CD4-positive, alpha-beta T cell (primary cell): ENCODE measurements at places on chromosomes 6 and 20. TPM values are rescaled to one million over a fixed set of nuclear protein-coding genes. Genes with fewer than 3 reads are reported as not detected.

The NKAIN2 gene
- total RNA-seq: not detected

The EHMT2 gene
- total RNA-seq: 36.6 TPM

The BTN3A1 gene
- 109 TPM for total RNA-seq

DNA sequence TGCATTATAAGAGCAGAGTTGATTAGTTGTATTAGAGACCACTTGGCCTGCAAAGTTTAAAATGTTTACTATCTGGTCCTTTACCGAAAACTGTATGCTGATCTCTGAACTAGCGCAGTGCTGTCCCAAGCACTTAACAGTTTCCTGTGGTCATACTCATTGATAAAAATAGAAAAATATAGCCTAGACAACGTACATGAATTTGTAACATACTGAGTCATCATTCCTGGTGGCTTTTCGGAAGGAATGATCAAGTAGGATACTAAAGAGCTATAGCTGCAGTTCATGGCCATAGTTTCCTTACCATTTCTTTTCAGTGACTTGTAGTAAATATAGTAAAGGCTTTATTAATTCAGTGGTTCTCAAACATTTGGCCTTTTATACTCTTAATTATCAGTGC, 18.4 kb downstream of the TTK start:
- DNase-seq: no peak

The TMEM74B gene
- total RNA-seq: not detected

- no peak for DNase-seq
Observed at GRCh38 chr6:107152638-107153430, 37.5 kb upstream of the BEND3 start.

The SRSF12 gene
- total RNA-seq: not detected

DNA sequence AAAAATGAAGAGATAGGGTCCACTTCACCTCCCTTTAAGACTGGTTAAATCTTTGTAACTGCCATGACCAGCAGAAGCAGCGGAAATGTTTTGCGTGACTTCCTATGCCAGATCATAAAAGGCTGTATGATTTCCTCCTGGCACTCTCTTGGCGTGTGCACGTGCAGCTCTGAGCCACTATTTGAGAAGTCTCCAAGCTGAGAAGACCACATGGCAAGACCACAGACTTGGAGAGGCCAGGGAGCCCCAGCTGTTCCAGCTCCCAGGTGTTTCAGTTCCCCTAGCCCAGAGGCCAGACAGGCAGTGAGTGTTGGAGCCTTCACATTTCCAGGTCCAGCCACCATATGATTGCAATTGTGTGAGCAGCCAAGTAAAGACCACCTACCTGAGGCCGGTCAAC, 259.3 kb upstream of the RIN2 start:
- no peak for DNase-seq

GRCh38 chr6:98787435-98787834, 46.9 kb upstream of the POU3F2 start:
- DNase-seq: no peak

The CDH26 gene
- total RNA-seq: 0.75 TPM

The CPXM1 gene
- total RNA-seq: not detected

The BMP6 gene
- total RNA-seq: not detected

DNA sequence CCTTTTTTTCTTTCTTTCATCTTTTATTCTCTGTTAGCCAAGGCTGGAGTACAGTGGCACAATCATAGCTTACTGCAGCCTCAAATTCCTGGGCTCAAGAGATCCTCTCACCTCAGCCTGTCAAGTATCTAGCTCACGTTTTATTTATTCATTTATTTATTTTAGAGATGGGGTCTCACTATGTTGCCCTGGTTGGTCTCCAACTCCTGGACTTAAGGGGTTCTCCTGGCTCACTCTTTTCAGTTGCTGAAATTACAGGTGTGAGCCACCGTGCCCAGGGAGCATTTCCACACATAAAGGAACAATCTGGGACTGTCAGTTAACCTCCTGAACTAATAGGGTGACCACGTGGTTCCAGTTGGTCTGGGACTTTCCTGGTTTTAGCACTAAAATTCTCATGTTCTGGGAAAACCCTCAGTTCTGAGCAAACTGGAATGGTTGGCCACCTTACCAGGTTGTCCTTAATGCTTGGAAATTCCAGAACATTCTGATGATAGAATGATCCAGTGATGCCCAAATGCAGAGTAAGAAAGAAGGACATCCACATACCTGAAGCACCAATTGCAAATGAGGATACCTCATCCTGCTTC, 105.5 kb upstream of the ZNF217 start:
- no peak for DNase-seq

The FERMT1 gene
- not detected for total RNA-seq

- DNase-seq: no peak
Observed at GRCh38 chr6:95973976-95974375, 41.8 kb upstream of the FUT9 start.

The SLCO4A1 gene
- total RNA-seq: 2.3 TPM

GRCh38 chr6:5151955-5152401, 66.8 kb downstream of the PPP1R3G start:
- DNase-seq: no peak

DNA sequence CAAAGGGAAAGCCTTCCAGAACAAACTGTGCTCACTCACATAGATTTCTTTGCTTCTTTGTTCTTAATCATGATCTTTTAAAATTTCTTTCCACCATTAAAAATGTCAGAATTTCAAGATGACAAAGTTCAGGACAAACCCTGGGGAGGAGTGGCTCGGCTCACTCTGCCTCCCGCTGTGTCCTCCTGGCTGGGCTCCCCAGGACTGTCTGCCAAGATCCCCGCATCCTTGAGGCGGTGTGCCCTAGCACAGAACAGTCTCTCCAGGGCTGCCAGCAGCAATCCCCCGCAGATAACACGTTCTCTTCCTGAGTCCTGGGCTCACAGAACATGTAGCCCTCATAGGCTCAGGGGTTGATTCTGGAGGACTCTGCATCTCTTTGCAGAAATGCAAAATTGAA, 98.4 kb upstream of the KCNG1 start:
- no peak for DNase-seq

DNA sequence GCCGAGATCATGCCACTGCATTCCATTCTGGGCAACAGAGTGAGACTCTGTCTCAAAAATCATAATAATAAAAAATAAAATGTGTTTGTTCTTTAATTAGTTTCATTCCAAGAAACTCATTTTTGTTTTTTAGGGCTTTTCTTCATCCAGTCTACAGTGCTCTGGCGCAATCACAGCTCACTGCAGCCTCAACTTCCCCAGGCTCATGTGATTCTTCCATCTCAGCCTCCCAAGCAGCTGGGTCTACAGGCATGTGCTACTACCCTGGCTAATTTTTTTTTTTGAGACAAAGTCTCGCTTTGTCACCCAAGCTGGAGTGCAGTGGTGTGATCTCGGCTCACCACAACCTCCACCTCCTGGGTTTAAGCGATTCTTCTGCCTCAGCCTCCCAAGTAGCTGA, 143.6 kb upstream of the JARID2 start:
- DNase-seq: no peak

GRCh38 chr20:31595654-31596411, 9.3 kb upstream of the ID1 start:
- no peak for DNase-seq

DNA sequence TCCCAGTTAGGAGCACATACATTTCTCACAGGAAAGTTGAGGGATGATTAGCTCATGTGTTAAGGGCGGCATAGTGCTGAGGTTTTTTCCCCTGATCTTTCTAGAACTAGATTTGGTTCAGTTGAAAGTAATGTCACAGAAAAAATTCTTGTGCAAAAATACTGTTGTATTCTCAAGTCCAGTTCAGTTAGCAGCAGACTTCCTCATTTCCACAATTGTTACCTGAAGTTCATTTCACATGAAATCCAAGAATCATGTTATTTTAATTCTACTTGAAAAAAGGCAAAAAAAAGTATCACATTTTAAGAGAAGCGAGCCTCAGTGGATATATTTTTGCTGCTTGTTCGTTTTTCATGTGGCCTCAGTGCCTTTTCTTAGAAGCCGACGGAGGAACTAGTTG, 227.8 kb downstream of the TMEM242 start:
- DNase-seq: no peak

The DYNLRB1 gene
- total RNA-seq: 40.3 TPM

DNA sequence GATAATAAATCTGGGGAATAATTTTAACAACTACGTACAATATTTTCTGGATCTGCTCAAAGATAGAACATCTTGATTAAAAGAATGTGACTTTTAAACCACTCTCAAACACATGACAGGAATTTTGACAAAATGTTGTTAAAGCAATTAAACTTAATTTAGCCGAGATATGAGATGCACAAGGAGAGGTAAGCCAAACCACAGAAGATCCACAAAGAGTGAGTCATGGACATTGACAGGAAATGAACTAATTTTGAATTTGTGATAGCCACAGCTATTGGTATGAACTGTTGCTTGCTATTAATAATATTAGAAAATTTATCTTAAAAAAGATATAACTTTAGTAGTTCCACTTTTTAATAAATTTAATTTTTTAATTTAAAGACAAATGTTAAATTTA, 27.8 kb upstream of the VGLL2 start:
- DNase-seq: no peak

- no peak for DNase-seq
Observed at GRCh38 chr20:41392871-41393704, 26.5 kb upstream of the EMILIN3 start.

The CRISP3 gene
- not detected for total RNA-seq

The CENPW gene
- 1.0 TPM for total RNA-seq

The BAG2 gene
- total RNA-seq: 5.4 TPM

The LPIN3 gene
- 1.9 TPM for total RNA-seq

- no peak for DNase-seq
Observed at GRCh38 chr6:49730251-49730650, 13.9 kb downstream of the CRISP3 start.

- no peak for DNase-seq
Observed at GRCh38 chr6:17455919-17456318, 62.5 kb downstream of the CAP2 start.

GRCh38 chr6:6856538-6857523, 250.9 kb upstream of the RREB1 start:
- peak; percentile 41 for DNase-seq

- DNase-seq: no peak
Observed at GRCh38 chr6:95581073-95581472, 3.7 kb downstream of the MANEA start.

The HLA-DPB1 gene
- total RNA-seq: 31.7 TPM

DNA sequence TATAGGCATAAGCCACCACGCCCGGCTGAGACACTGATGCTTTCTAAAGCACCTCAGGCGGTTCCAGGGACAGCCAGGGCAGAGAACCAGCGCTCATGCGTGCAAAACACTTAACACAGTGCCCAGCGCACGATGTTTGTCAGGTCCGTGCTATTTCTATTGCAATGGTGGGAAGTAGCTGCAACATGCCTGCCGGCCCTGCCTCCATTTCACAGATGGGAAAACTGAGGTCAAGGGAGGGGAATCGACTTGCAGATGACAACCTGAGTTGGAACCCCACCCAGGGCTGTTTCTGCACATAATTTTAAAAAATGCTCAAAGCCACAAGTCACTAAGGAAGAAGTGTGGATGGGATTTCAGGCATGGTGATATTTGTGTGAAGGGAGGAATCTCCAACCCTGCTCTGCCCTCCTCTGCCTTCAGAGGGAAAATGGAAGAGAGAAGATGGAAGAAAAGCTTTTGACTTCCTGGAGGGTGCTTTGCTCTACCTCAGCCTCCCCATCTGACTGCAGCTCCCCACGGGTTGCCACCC, 39.9 kb downstream of the KIAA1755 start:
- DNase-seq: no peak

The EEF1E1 gene
- 14.7 TPM for total RNA-seq

DNA sequence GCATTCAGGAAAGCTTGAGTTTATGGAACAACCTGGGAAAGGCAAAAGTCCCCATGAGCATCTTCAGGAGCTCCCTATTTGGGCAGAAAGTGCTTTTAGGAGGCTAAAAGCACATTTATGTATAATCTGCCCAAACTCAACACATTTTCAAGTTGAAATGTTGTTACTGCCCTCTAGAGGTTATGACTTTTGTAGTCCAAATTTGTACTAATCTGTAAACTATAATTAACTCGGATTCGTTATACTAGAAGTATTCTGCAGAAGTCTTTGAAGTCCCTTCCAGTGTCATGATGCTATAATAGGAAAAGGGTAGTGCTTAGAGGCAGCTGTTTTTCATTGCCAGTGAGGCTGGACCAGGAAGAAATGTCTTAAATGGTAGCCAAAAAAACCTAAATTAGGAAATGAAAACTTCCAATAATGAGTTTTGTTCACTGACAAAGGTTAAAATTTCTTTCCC, 44.8 kb upstream of the EMILIN3 start:
- no peak for DNase-seq

GRCh38 chr6:169725125-169726048, 1.1 kb upstream of the PHF10 start:
- no peak for DNase-seq

GRCh38 chr6:152146385-152146784, 338.9 kb downstream of the ESR1 start:
- no peak for DNase-seq

- no peak for DNase-seq
Observed at GRCh38 chr6:107956181-107956580, 1.8 kb downstream of the SEC63 start.

The SNAP25 gene
- total RNA-seq: not detected

DNA sequence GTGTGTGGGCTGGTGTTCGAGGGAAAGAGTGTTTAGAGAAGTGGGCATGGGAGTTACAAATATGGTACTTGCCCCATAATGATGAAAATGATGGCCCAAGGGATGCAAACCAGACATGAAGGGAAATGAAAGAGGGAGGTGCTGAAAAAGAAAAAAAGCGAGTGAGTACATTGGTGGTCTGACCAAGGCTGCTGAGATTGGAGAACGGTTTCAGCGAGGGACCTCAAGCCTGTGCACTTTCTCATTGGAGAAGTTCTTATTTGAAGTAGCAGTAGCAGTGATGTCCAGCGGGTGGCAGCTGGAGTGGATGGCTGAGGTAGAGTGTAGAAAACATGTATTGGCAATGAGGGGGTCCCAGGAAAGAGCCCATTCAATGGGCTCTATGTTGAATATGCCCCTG, 54.8 kb downstream of the TNFAIP3 start:
- no peak for DNase-seq

- peak; percentile 81 for DNase-seq
Observed at GRCh38 chr6:111973118-111973761, 80.7 kb upstream of the CCN6 start.

The HLA-DQB1 gene
- total RNA-seq: 21.5 TPM

GRCh38 chr6:115570331-115570730, 490.4 kb downstream of the FRK start:
- no peak for DNase-seq

DNA sequence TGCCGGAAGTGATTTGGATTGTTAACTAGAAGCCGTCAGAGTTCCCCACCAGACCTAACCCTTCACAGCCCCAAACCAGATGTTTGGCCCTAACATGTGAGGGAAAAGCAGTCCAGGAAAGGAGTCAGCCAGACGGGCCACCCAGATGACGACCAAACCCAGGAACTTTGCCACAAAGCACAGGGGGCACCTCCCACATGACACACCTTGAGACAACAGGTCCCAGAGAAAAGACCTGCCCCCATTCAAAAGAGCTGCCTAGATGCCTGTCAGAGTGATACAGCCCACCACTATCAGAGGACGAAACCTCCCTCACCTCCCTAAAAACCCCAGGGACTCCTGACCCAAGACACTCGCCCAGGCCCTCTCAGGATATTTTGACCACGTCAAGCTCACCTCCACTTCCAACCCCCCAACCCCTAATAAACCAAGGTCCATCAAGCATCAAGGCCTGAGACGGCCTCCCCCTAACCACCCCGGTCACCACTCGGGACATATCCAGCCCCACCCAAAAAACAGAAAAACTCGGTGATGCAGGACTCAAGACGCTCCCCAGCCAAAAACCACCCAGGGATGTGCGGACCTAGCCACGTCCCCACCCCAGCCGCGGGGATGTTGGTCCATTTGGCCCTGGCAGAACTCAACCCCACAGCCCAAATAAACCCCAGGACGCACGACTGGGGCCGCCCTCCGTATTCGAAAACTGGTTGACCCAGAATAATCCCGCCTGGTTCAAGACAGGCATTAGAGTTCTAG, 662 bp downstream of the ZNF343 start:
- no peak for DNase-seq

The MYCT1 gene
- not detected for total RNA-seq
